RPMI7951 (cell line): ENCODE measurements at places on chromosomes 3 and 15. TPM values are rescaled to one million over a fixed set of nuclear protein-coding genes. Genes with fewer than 3 reads are reported as not detected.

- DNase-seq: no peak
Observed at GRCh38 chr3:64086479-64087252, 63.4 kb upstream of the PSMD6 start.

GRCh38 chr3:134711284-134711683 lies 60.5 kb upstream of the KY start:
- DNase-seq: peak; percentile 67

GPR87 gene
- not detected in 2 replicates for total RNA-seq

TMEM266 gene
- not detected in 2 replicates for total RNA-seq

AP2M1 gene
- 699 and 754 TPM in 2 replicates for total RNA-seq
